Activated CD8-positive, alpha-beta T cell treated with anti-CD3 and anti-CD28 coated beads for 36 hours (primary cell): ENCODE measurements at places on chromosomes 5 and 9. TPM values are rescaled to one million over a fixed set of nuclear protein-coding genes. Genes with fewer than 3 reads are reported as not detected.

The OTP gene
- total RNA-seq = not detected

- peak overlapping the region; percentile 16 for H3K27ac ChIP-seq
- no peak for DNase-seq
- peaks cover 28% of the 10 kb centered on the region for H3K36me3 ChIP-seq
- H3K4me1 ChIP-seq = peaks cover 28% of the 10 kb centered on the region
- no peak overlapping the region for H3K4me3 ChIP-seq
Observed at GRCh38 chr9:73166468-73166867, 14.8 kb downstream of the ANXA1 start.

The FGD3 gene
- total RNA-seq = 43.5 TPM

GRCh38 chr5:40428126-40428525 lies 251.6 kb upstream of the PTGER4 start:
- H3K4me3 ChIP-seq = no peak overlapping the region
- H3K4me1 ChIP-seq = peaks cover 41% of the 10 kb centered on the region
- no peaks in the 10 kb centered on the region for H3K36me3 ChIP-seq
- no peaks in the 10 kb centered on the region for H3K27me3 ChIP-seq
- no peak overlapping the region for H3K27ac ChIP-seq
- peak; percentile 51 for DNase-seq

The EDIL3 gene
- not detected for total RNA-seq

The OR1Q1 gene
- not detected for total RNA-seq

- no peaks in the 10 kb centered on the region for H3K27me3 ChIP-seq
- no peak for DNase-seq
- no peak overlapping the region for H3K27ac ChIP-seq
- no peak overlapping the region for H3K4me3 ChIP-seq
- peaks cover 11% of the 10 kb centered on the region for H3K4me1 ChIP-seq
Observed at GRCh38 chr9:21856301-21857094, 54.1 kb downstream of the MTAP start.

The STPG3 gene
- total RNA-seq = not detected

DNA sequence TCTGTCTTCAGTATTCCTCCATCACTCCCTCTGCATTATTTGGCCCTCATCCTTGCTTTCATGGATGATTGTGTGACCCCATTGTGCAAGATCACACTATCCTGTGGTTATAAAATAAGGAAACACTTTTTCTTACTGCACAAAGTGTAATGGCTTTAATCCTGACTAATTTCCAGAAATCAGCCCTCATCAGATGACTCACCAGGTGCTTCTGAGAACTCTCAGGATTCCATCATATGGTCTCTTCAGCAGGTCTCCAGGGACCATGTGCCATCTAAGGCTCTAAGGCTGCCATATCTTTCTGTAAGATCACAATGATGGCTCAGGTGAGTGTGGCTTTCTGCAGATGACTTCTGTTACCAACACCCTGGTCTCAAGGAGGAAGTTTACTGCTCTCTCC lies 27.3 kb upstream of the FER start:
- H3K27me3 ChIP-seq = peaks cover 11% of the 10 kb centered on the region
- no peak overlapping the region for H3K27ac ChIP-seq
- peak; percentile 7 for DNase-seq
- no peak overlapping the region for H3K4me3 ChIP-seq
- H3K4me1 ChIP-seq = peaks cover 7% of the 10 kb centered on the region

The EMB gene
- 67.1 TPM for total RNA-seq

GRCh38 chr9:78462611-78463010 lies 165.7 kb downstream of the PSAT1 start:
- H3K4me3 ChIP-seq = no peak overlapping the region
- H3K36me3 ChIP-seq = no peaks in the 10 kb centered on the region
- peaks cover 4% of the 10 kb centered on the region for H3K27me3 ChIP-seq
- no peaks in the 10 kb centered on the region for H3K4me1 ChIP-seq
- no peak for DNase-seq
- H3K27ac ChIP-seq = no peak overlapping the region

- H3K4me3 ChIP-seq = no peak overlapping the region
- H3K4me1 ChIP-seq = peaks cover 42% of the 10 kb centered on the region
- peaks cover 26% of the 10 kb centered on the region for H3K36me3 ChIP-seq
Observed at GRCh38 chr9:85717220-85717619, 24.5 kb downstream of the AGTPBP1 start.

- H3K4me3 ChIP-seq = no peak overlapping the region
- no peaks in the 10 kb centered on the region for H3K27me3 ChIP-seq
- DNase-seq = no peak
- no peak overlapping the region for H3K27ac ChIP-seq
- H3K36me3 ChIP-seq = no peaks in the 10 kb centered on the region
Observed at GRCh38 chr5:67799732-67800234, 415.8 kb upstream of the PIK3R1 start.

GRCh38 chr5:113153512-113154097 lies 177.0 kb downstream of the DCP2 start:
- H3K4me3 ChIP-seq = no peak overlapping the region
- peaks cover 11% of the 10 kb centered on the region for H3K4me1 ChIP-seq
- H3K36me3 ChIP-seq = no peaks in the 10 kb centered on the region
- H3K27ac ChIP-seq = no peak overlapping the region

- no peaks in the 10 kb centered on the region for H3K36me3 ChIP-seq
- peaks cover 13% of the 10 kb centered on the region for H3K4me1 ChIP-seq
- no peak for DNase-seq
- H3K27me3 ChIP-seq = peaks cover 19% of the 10 kb centered on the region
Observed at GRCh38 chr9:129619787-129620668, 873 bp downstream of the C9orf50 start.

GRCh38 chr9:112905084-112905483 lies 14.4 kb upstream of the SLC46A2 start:
- no peaks in the 10 kb centered on the region for H3K36me3 ChIP-seq
- H3K4me1 ChIP-seq = peaks cover 7% of the 10 kb centered on the region
- peaks cover 17% of the 10 kb centered on the region for H3K27me3 ChIP-seq
- H3K27ac ChIP-seq = no peak overlapping the region

The SYNPO gene
- total RNA-seq = 0.22 TPM

GRCh38 chr5:172004824-172005237 lies 1.6 kb downstream of the FBXW11 start:
- H3K4me1 ChIP-seq = peaks cover 65% of the 10 kb centered on the region
- H3K27ac ChIP-seq = peak overlapping the region; percentile 96
- peak overlapping the region; percentile 98 for H3K4me3 ChIP-seq

The SOHLH1 gene
- total RNA-seq = not detected

GRCh38 chr5:150000990-150001659 lies 586 bp downstream of the HMGXB3 start:
- peaks cover 42% of the 10 kb centered on the region for H3K4me1 ChIP-seq
- peaks cover 29% of the 10 kb centered on the region for H3K36me3 ChIP-seq
- peak overlapping the region; percentile 90 for H3K27ac ChIP-seq
- peak; percentile 52 for DNase-seq

The KCNIP1 gene
- not detected for total RNA-seq

The AFAP1L1 gene
- 1.3 TPM for total RNA-seq

The GABRG2 gene
- not detected for total RNA-seq

GRCh38 chr5:42250-42649 lies 49.7 kb upstream of the PLEKHG4B start:
- no peaks in the 10 kb centered on the region for H3K36me3 ChIP-seq
- no peaks in the 10 kb centered on the region for H3K4me1 ChIP-seq
- peaks cover 23% of the 10 kb centered on the region for H3K27me3 ChIP-seq
- DNase-seq = no peak

DNA sequence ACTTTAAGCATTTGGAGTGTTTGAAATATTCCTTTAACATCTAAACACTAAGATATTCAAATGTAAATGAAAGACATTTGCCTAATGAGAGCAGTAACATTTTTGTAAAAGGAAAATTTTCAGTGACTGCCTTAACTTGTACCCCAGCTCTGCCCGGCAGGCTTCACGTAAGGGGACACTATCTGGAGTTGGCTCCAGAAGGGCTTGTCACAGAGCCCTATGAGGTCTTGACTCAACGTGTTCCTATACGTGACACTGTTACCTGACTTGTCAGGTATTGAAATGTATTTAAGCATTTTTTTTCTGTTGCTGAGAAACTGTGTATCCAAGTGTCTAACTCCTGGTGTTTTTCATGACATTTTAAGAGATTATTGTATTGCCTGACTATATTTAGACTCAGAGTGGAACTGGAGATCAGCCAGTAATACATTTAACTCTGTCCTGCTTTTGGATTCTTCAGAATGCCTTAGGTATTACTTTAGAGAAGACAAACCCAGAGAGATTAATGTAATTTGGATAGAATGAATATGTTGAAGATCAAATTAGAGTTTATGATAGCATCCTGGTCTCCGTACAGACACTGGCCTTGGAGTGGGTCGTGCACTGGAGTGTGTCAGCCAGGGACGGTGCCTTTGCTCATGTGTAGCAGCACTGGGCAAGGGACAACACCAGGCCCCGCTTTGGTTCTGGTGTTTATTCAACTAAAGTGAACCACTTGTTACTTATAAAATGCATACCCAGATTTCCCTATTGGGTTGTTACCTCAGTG lies 34.6 kb upstream of the PHF2 start:
- H3K4me1 ChIP-seq = peaks cover 4% of the 10 kb centered on the region
- DNase-seq = no peak
- H3K36me3 ChIP-seq = peaks cover 36% of the 10 kb centered on the region
- no peaks in the 10 kb centered on the region for H3K27me3 ChIP-seq
- no peak overlapping the region for H3K4me3 ChIP-seq
- H3K27ac ChIP-seq = no peak overlapping the region

The RLN2 gene
- 4.0 TPM for total RNA-seq

DNA sequence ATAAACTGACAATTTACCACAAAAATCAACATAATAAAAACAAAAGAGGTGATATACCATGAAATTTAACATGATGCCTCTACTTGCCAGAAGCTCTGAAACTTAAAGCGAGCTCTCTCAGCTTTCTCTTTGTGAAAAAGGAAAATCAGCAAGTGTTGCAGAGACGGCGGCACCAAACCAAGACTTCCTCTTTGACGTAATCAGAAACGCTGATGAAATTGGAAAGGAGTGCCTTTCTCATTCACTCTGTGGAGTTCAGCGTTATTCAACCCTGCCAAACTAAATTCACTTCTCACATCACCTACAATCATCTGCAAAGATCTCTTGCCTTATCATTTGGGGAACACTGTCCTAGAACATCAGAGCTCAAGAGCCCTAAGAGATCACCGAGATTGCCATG lies 32.2 kb downstream of the ANXA6 start:
- H3K4me1 ChIP-seq = peaks cover 69% of the 10 kb centered on the region
- H3K27me3 ChIP-seq = no peaks in the 10 kb centered on the region
- peak overlapping the region; percentile 57 for H3K4me3 ChIP-seq
- peak overlapping the region; percentile 96 for H3K27ac ChIP-seq
- DNase-seq = peak; percentile 59
- H3K36me3 ChIP-seq = peaks cover 88% of the 10 kb centered on the region

DNA sequence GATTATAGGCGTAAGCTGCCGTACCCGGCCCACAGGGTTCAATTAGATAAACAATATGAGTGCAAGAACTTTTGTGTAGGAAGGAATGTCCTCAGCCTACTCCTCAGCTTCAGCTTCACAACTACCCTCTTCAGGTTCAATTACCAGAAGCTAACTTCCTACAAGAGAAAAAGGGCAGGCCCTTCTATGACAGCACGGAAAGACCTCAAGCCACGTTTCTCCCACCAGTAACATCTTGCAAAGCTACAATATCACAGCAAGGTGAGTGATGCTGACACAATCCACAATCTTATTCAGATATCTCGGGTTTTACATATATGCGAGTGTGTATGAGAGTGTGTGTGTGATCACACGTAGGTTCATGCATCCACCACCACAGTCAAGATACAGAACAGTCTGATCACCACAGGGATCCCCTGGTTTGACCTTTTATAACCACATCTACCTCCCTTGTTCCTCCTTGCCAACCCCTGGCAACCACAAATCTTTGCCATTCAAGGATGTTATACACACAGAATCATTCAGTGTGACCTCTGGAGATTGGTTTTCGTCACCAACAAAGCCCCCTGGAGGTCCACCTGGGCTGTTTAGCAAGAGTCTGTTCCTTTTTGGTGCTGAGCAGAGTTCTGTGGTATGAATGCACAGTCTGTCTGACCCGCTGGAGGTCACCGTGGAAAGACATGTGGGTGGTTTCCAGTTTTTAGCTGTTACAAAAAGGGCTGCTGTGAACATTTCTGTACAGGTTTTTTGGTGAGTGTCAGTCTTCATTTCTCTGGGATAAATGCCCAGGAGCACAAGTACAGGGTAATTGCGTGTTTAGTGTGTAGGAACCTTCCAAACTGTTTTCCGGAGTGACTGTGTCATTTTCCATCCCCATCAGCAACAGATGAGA lies 38.2 kb downstream of the IPPK start:
- no peaks in the 10 kb centered on the region for H3K27me3 ChIP-seq
- peak overlapping the region; percentile 77 for H3K27ac ChIP-seq
- peak; percentile 71 for DNase-seq
- H3K4me1 ChIP-seq = peaks cover 14% of the 10 kb centered on the region

DNA sequence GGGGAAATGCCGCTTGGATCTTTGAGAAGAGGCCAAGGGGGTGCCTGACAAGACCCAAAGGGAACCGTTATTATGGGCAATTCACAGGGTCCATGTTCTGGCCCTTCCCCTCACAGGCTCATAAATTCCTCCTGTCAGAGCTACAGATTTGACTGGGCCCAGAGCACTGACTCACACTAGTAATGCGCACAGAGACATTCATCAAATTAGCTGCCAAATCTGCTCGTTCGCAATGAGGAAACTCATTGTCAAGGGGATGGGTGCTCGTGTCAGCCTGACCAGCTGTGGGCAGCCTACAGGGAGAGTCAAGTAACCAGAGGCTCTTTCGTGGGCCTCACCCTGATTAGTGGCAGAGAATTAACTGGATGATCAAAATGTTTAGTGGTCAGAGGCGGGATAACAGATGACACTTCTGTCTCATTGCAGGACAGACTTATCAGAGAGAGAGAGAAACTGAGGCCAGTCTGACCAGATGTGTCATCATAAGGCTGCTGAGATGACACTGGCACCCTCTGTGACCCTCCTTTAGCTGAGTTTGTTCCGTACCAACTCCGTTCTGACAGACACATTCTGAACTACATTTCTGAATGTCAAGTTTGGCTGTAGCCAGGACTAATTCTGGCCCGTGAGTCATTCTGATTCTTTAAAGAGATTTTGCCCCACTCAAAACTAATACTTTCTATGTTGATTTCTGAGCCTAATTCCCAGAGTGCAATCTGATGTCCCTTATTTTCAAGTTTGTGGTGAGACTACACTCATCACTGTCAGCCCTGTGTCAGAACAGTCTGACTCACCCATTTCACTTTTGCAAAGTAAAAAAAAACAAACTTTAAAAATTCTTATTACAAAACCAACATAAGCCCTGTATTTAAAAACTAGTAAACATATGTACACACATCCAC lies 377.1 kb downstream of the ACTL7B start:
- H3K27me3 ChIP-seq = no peaks in the 10 kb centered on the region
- H3K27ac ChIP-seq = no peak overlapping the region
- H3K4me1 ChIP-seq = no peaks in the 10 kb centered on the region
- no peaks in the 10 kb centered on the region for H3K36me3 ChIP-seq

The FREM1 gene
- total RNA-seq = not detected
